ENCODE measurements at places on chromosomes 12 and 14. TPM values are rescaled to one million over a fixed set of nuclear protein-coding genes. Genes with fewer than 3 reads are reported as not detected.

The PKP2 gene
- total RNA-seq: 3.1 TPM

The NOS1 gene
- 8.9 TPM for total RNA-seq

The AKAP6 gene
- total RNA-seq: 265 TPM

The RNF212B gene
- not detected for total RNA-seq

The HEBP1 gene
- 43.8 TPM for total RNA-seq

The TC2N gene
- 3.1 TPM for total RNA-seq

The DDN gene
- total RNA-seq: 179 TPM

The CACNA1C gene
- total RNA-seq: 74.5 TPM

The TAS2R13 gene
- 6.0 TPM for total RNA-seq

The ALX1 gene
- total RNA-seq: not detected

The TULP3 gene
- 15.4 TPM for total RNA-seq

The NR4A1 gene
- total RNA-seq: 20.8 TPM

The NXPH4 gene
- total RNA-seq: 2.1 TPM
